ENCODE measurements at places on chromosomes 7 and 10.

GRCh38 chr7:73991522-73992100 is 36.4 kb upstream of the ELN start:
- no peak for DNase-seq

DNA sequence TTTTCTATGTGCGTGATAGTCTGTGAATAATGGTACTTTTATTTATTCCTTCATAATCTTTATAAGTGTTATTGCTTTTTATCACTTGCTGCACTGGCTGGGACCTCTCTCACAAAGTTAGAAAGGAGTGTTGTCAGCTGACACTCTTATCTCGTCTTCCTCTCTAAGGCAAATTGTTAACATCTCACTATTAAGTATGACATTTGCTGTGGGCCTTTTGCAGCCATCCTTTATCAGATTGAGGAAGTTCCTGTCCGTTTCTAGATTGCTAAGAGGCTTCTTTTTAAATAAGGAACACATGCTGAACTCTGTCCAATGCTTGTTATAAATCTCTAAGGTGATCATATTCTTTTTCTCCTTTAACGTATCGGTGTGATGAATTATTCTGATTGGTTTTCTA is 27.4 kb upstream of the DIP2C start:
- no peak for DNase-seq

- no peak for DNase-seq
These were observed 168.3 kb downstream of the MYOF start for GRCh38 chr10:93313798-93314197.

DNA sequence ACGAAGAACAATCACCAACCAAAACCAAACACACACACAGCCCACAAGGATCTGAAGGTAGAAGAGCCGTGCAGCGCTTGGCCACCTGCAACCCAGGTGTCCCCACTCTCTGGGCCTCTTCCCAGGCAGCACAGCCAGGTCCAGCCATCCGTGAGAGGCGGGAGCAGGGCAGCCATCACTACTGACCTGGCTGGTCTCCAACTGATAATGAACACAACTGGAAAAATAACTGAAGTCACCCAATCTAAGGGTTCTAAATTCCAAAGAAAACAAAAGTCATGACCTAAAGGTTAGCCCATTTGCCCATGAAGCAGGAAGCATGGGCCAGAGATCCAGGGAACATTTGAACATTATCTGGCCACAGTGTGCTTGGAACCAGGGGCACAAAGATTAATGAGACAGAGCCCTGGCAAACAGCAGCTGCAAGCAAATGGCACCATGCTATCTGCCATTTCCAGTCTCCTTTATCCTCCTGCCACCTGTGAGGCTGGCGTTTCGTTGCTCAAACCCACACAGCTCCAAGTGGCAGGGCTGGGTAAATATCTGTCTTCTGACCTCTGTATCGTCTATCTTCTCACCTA is 207.9 kb downstream of the TNS3 start:
- DNase-seq, result no peak

- no peak for DNase-seq
These were observed 92.3 kb upstream of the ELMO1 start for GRCh38 chr7:37540917-37541316.

GRCh38 chr10:69864321-69864720 is 62.6 kb downstream of the COL13A1 start:
- DNase-seq, result no peak

DNA sequence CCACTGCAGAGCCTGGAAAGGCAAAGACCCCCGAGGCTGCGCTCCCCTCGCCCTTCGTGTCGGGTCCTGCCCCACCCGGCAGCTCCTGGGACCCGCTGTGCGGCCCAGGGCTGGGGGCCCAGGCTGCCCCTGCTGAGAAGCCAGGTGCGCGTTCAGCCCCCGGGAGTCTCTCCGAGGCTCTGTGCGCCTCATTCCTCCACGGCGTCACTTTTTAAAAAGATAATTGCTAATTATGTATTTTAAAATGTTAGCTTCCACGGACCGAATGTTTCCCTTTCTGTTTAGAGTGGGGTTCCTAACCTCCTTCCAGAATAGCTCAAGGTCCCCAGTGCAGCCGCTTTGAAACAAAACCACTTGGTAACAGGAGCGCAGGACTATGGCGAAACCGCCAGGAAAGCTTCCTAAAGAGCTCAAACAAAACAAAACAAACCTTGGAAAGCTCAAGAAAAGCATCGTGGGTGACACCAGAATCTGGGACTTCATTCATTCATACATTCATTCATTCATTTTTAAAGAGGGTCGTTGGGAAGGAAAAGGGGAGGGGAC is 45.6 kb downstream of the PDIA4 start:
- DNase-seq, result no peak

GRCh38 chr10:101135141-101136006 is 4.3 kb downstream of the TLX1 start:
- DNase-seq, result no peak

DNA sequence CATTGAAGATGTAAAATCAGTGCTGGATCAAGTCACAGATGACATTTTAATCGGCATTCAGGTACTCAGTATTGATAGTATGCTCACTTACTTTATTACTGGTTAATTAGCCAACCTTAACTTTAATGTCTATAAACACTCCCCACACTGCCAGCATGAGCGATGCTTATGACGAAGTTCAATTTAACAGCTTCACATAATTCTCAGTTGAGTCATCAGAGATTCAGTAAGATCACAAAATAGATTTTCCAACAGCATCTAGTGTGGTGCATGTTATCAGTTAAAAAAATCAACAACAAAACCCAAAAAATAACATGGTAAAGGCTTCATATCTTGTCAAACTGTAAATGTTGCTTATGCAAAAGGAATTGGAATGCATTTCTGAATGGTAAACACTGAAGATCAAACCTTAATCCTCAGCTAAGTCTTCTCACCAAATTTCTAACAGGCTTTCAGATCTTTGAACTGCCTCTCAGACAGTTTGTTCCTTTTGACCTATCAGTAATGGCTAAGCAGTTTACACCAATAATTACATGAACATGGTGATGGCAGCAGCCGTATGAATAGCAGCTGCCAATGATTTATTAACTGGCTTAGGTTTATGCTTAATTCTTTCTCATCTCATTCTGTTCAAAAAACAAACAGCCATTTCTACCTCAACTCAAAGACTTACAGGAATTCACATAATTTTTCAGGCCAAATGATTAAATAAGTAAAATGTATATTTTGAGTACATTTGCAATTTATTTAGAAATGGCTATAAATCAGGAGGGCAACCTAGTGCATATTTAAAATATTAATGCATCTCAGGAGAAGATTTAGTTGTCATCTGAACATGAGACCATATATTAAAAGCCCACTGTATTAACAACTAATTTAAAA is 98.5 kb downstream of the CABCOCO1 start:
- DNase-seq, result no peak

- no peak for DNase-seq
These were observed 2.2 kb downstream of the EMX2 start for GRCh38 chr10:117544711-117545140.

GRCh38 chr10:117875793-117876192 is 170.9 kb downstream of the RAB11FIP2 start:
- no peak for DNase-seq

- DNase-seq, result no peak
These were observed 68.3 kb downstream of the PWWP2B start for GRCh38 chr10:132465193-132465888.

- DNase-seq, result no peak
These were observed 117.7 kb downstream of the RSU1 start for GRCh38 chr10:16699435-16700057.

GRCh38 chr7:108662783-108663362 is 93.2 kb downstream of the DNAJB9 start:
- DNase-seq, result no peak

- no peak for DNase-seq
These were observed 68.6 kb upstream of the SEM1 start for GRCh38 chr7:96778263-96778662.

- no peak for DNase-seq
These were observed 10.2 kb downstream of the PRLHR start for GRCh38 chr10:118585234-118585633.

DNA sequence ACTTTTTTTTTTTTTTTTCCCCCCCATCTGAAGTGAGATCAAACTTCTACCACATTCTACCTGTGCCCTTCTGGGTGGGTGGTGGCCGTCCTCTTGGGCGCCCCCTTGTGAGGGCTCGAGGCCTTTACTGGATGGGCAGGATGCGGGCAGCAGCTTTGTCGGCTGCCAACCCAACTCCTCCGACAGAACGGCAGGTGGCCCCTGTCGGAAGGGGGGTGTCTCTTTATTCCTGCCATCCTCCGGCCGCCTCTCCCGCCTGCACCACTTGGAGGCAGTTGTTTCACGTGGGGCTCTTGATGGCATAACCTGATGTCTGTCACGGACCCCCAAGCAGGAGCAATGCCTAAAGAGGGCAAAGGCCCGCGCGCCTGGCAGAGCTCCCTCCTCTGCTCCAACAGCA is 31.0 kb downstream of the AMZ1 start:
- peak; percentile 73 for DNase-seq

DNA sequence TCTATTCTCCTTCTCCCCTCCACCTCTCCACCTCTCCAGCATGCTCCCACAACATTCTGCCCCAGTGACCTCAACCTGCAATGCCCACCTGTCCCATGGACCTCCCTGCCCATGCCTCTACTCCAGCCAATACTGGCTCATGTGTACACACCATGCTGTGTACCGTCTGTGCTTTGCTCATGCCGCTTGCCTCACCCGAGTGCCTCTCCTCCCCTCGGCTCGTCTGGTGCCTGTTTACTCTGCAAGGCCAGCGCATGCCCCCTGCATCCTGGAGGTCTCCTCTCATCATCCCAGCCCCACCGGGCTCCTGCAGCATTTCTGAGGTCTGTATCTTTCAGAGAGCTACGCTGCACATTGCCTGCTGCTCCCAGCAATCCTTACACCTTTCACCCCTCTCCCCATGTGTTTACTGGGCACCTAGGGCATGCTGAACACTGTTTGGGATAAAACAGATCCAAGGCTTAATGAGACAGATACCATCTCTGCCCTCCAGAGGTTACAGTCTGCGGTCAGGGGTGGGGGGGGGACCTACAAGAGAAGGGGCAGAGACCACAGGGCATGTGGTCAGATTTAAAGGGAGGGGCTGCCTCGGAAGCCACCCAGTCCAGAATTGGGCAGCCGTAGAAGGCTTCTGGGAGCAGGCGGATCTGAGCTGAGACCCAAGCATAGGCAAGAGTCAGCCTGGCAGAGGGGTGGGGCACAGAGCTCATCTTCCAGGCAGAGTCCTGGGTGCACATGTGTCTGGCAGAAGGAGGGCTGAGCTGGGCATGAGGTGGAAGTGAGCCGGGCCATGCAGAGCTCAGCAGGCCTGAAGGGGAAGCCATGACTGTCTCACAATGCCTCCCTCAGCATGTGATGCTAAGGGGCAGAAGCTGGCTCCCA is 29.6 kb upstream of the PSAP start:
- DNase-seq, result no peak

DNA sequence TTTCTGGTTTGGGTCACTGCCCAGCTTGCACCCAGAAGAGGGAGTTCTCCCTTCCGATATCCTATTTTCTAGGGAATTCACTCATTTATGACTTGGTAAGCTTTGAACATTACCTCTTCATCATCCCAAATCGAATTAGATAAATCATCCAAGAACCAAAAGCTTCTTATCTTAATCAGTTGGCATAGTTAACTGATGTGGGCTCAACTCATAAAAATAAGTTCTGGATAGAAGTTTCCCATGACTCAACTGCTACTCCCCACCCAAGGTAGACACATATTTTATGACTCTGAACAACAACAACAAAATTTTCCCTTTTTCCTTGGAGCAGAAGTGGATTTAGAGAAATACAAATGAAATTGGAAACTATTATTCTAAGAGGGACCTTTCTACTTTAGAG is 102.9 kb upstream of the CCDC6 start:
- DNase-seq, result no peak

- DNase-seq, result no peak
These were observed 122.5 kb downstream of the RELN start for GRCh38 chr7:103866919-103867318.

GRCh38 chr7:130917669-130918128 is 183.7 kb upstream of the KLF14 start:
- DNase-seq, result no peak

- DNase-seq, result no peak
These were observed 45.4 kb downstream of the AMPH start for GRCh38 chr7:38585572-38586354.

DNA sequence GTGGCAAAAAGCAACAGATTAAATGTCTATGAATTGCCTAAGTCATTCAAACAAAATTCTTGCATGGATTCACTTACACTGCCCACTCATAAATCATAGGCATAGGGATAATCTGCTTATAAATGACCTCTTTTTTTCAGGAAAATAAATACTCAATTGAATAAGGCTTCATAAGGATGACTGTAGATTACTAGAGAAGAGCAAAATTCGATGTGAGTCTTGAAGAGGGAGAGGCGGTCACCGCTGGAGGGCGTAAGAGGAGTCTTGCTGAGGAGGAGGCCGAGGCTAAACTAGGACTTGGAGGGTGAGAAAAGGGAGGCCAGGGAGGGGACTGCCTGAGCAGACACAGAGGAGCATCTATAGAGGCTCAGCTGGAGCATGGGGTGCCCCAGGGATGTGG is 135.4 kb upstream of the RSU1 start:
- DNase-seq, result no peak

GRCh38 chr10:21473135-21473534 is 52.3 kb downstream of the SKIDA1 start:
- DNase-seq, result no peak

DNA sequence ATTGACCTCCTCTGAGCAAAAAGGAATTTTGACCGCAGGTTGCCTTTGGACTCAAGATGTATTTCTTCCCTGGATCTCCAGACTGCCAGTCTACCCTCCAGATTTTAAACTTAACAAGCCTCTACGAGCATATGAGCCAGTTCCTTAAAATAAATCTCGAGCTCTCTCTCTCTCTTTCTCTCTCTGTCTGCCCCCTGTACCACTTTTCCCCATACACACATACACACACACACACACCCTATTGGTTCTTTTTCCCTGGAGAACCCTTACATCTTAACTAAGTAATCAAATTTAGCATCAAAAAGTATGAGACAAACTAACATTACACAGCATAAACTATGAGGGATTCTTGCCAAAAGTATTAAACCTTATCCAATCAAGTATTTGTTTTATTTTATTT is 11.4 kb downstream of the BCAP29 start:
- no peak for DNase-seq

GRCh38 chr7:28355635-28356319 is 56.5 kb upstream of the CREB5 start:
- no peak for DNase-seq

All from activated naive CD4-positive, alpha-beta T cell treated with anti-CD3 and anti-CD28 coated beads, Interleukin-2, amount 50 U/mL, for 16 hours (primary cell).